ENCODE measurements at places on chromosomes 16 and 17.

DNA sequence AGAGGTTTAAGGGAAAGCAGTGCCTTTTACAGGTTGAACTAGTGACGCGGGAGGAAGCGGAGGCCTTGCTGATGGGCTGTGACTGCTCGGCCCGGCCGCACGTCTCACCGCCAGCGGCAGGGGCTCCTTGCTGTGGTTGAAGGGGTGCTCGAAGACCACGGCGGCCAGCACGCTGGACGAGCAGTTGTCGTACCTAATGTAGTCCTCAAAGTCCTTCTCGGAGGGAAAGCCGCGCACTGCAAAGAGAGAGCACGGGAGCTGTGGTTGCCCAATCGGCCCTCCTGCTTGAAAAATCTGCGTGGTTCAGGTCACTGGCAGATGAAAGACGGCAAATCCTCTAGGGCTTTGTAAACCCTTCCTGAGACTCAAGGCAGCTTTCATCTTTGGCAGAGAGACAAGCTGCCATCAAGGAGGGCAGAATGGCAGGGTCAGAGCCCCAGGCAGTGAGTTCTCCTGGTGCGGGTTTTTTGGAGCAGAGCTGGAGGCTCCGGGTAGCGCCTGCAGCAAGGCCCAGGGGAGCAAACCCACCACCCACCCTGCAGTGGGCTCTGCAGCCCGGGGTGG lies 16.1 kb downstream of the ABCA3 start:
- DNase-seq, result no peak

DNA sequence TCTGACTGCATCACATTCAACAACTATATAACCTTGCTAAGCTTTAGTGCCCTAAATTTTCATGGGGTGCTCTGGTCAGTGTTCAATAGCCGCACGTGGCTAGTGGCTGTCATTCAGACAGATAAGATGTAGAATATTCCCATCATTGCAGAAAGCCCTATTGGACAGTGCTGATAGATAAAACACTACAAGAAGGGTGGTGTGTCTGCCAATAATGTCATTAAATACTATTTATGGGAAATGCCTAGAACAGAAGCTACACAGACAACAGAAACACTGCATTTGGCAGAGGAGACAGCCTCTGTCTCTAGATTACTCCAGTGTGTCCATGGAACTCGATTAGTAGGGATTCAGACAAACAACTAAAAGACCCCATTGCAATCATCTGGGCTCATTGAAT lies 28.4 kb upstream of the PMP22 start:
- no peak for DNase-seq

- no peak for DNase-seq
These were observed 26.4 kb downstream of the ORC6 start for GRCh38 chr16:46715769-46716305.

DNA sequence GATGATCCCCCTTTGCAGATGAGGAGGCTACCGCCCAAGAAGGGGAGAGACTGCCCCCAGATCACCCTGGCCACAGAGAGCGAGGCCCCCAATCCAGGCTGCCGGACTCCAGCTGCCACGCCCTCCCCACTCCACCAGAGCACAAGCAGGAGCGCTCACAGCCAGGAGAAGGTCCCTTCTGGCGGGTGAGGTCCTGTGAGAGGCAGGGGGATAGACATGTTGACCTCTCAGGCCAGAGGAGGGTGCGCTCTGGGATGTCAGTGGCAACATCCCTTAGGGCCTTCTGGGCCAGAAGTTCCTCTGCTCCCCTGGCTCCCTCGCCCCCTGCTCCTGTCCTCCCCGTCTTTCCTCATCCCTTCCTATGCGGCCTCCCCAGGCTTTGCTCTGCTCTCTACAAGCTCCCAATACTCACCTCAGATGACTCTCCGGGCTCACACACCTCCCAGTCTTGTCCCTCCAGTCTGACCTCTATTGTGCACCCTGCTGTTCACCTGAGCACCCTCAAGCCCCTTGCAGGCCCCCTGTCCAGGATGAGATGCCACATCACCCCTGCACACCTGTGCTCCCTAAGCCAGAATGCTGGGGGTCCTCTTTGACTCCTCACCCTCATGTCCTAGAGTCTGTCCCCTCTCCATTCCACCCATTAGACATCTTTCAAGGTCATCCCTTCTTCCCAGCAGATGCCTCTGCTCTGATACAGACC lies 5.0 kb upstream of the NXPH3 start:
- no peak for DNase-seq

DNA sequence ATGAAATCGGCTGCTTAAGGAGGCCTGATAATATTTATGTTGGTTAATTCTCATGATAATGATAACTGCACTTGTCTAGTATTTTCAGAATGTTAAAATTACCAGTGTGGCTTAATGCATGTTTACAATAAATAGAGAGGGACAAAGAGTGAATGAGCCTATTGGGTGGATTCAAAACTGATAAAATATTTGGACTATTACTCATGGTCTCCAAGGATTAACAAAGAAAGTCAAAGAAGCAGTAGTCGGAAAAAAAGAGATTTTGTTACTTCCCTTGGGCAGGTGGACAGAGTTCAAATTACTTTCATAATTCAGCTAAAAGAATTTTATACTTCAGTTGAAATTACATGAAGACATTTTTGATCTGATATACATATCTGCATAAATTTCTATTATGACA lies 258.2 kb upstream of the PMFBP1 start:
- no peak for DNase-seq

- DNase-seq, result no peak
These were observed 49.0 kb upstream of the ENDOV start for GRCh38 chr17:80365983-80366382.

- DNase-seq, result no peak
These were observed 119.0 kb upstream of the CDC42EP4 start for GRCh38 chr17:73430848-73431247.
